Caudate nucleus (tissue), 63 donors: ENCODE measurements at places on chromosomes 6 and 20.

GRCh38 chr20:4064144-4064909 is 49.0 kb upstream of the RNF24 start:
- no peak for DNase-seq

- no peak for DNase-seq
These were observed 14.8 kb downstream of the ARMC12 start for GRCh38 chr6:35751594-35751993.

- no peak for DNase-seq
These were observed 233.5 kb downstream of the TAF4 start for GRCh38 chr20:61832181-61832580.

GRCh38 chr20:45835329-45835765 is 1.7 kb downstream of the SNX21 start:
- DNase-seq = no peak

GRCh38 chr20:54642864-54643667 is 167.7 kb downstream of the DOK5 start:
- DNase-seq = no peak

GRCh38 chr6:43180985-43181384 is 1.0 kb upstream of the CUL9 start:
- DNase-seq = no peak

DNA sequence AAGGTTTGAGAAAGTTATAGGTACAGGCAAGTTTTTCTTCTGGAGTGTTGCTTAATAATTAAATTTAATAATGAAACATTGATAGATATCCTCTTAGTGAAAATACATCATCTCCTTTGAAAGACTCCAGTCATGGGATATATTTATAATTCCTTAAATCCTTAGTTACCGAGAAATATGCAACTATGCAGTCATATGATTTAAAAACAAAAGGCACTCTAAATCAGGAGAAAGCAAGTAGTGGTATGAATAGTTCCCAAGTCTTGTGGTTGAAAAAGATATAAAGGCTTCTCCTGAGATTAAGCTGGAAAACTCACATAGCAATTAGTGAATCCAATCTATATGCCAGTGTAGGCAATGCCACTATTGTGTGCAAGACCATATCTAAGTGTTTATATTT is 475.4 kb downstream of the EYS start:
- DNase-seq = no peak

DNA sequence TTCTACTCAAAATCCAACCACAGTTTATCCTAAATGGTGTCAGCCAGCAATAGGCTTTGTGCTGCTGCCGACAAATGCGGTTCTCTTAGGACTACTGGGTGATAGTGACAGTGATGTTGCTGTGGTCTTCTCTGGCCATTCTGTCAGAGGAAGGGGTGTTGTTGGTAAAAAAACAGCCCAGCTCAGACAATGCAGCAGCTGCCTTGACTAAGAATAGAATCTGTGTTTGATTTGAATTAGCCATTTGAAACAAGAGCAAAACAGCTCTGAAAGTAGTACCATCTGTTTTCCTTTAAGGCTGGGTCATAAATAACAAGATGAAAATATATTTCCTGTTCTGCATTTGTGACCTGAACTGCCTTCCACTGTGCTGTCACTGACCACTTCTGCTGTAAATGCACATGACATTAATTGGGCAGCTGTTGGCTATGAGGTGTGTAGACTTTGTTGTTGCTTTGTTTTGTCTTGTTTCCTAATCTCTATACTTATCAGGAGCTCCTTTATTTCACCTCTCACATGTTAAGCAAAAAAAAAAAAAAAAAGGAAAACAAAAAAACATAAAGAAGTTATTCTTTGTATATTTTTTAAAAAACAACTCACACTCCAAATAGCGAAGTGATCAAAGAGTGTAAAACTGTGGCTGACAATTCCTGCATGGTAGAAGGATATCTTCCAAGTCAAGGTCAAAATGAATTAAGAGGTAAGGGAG is 497.8 kb upstream of the ARID1B start:
- DNase-seq = no peak

GRCh38 chr6:49935387-49935786 is 28.6 kb downstream of the DEFB114 start:
- no peak for DNase-seq

- DNase-seq = no peak
These were observed 506.6 kb downstream of the DHX35 start for GRCh38 chr20:39468703-39469102.

DNA sequence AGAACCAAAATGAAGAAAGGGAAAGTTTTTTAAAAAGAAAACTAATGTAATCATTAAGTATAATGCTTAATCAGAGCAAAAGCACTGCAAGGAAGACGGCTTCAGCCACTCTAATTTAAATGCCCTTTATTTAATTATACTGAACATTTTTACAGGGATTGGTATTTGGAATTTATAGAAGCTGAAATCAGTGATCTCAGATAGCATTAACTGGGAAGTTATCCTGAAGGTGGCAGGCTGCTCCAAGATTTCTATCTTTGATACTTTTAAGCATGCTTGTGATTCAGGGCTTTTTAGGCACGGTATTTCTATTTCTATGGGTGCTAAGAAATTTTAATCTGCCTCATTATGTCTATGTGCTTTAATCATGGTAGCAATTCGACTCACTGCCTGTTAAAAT is 1.3 kb upstream of the NDUFAF4 start:
- DNase-seq = no peak

DNA sequence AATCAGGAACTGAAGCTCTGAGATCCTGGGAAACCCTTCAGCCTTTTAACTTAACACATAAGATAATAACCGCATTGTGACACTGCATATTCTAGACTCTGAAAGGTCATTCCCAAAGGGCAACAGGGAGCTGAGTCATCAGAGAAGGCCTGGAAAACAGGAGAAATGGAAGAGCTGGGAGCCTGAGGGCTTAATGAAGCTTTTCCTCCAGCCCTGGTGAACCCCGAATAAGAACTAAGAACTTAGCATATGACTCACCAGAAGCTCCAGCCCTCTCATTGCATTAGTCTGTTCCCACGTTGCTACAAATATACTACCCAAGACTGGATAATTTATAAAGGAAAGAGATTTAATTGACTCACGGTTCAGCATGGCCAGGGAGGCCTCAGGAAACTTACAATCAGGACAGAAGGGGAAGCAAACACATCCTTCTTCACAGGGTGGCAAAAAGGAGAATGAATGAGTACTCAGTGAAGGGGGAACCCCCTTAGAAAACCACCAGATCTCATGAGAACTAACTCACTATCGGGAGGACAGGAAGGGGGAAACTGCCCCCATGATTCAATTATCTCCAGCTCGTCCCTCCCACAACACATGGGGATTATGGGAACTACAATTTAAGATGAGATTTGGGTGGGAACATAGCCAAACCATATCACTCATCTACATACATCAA is 648.5 kb downstream of the TFAP2A start:
- DNase-seq = no peak
